NCI-H1105 treated with DMSO at 0.1 percent for 48 hours (cell line): ENCODE measurements at places on chromosomes 1 and 21.

DNA sequence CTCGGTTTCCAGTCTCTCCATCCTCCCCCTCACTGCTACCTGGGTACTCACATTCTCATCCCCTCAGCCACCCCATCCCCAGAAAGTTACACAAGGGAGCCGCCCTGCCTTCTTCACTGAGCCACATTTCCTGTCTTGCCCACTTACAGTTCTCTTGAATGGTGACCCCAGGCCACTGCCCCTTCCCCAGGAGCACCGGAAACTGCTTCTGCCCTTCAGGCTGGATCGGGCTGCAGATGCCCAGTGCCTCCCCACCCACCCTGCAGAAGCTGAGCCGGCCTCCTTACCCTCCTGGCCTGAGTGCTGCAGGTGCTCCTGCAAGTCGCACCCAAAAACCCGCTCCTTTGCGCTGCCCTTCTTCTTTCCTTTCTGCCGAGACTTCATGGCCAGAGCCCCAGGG is 450 bp downstream of the ARHGAP30 start:
- no peak for DNase-seq

DNA sequence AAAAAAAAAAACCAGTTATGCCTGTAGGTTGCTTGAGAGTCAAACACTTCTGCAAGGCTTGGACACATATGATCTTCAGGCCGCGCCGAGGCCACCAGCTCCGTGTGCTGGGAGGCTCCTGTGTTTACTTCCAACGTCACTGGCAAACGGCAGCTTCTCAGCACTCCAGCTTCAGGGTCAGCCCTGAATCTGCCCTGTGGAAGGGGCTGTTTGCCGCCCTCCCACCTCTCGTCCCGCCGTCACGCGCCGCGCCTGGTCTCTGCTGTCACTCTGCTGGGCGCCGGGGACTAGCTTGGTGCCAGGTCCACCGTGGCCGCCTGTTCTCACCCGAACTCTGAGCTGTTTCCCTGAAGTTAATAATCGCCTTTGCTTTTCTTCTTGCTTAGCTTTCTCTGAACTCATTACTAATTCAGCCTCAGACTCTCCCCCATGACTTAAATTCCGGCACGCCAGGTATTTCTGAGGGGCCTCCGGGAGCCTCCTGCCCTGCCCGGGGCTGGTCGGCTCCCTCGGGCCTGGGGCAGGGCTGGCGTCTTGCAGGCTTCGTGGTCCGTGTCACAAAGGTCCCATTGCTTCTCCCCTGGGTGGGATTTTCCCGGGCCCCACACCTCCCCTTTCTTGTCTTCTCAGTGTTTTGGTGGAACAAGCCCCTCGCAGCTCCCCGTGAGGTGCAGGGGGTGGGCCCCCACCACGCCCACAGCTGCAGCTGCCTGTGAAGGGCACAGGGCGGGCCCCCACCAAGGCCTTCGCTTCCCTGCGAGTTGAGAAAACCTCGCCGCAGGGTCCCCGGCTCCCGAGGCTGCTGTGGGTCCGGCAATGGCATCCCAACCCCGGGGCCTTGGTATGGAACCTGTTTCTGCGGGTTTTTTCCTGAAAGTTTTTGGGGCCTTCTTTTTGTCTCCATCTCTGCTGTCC is 14.6 kb upstream of the C1orf159 start:
- DNase-seq = no peak

DNA sequence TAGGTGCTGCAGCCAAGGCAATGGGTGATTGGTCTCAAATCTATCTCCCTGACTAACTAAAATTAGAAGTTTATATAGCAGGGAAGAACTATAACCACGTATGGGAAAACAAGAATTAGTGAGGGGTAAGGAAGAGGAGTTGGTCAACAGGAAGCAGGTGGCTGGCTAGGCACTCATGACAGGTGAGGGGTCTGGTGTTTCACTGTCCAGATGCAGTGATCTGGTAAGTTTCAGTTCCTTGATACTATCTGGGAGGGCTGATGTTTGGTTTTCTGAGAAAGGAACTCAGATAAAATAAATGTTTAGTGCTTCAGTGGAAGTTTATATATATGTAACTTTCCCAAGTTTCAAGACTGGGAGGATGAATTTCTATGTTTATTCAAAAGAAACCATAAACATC is 11.6 kb upstream of the POU2F1 start:
- no peak for DNase-seq

GRCh38 chr1:17819129-17819802 is 64.1 kb downstream of the ACTL8 start:
- DNase-seq = peak; percentile 31

GRCh38 chr1:225710804-225711203 is 57.9 kb upstream of the ENAH start:
- no peak for DNase-seq

GRCh38 chr1:204528241-204528640 is 12.0 kb downstream of the MDM4 start:
- DNase-seq = no peak

DNA sequence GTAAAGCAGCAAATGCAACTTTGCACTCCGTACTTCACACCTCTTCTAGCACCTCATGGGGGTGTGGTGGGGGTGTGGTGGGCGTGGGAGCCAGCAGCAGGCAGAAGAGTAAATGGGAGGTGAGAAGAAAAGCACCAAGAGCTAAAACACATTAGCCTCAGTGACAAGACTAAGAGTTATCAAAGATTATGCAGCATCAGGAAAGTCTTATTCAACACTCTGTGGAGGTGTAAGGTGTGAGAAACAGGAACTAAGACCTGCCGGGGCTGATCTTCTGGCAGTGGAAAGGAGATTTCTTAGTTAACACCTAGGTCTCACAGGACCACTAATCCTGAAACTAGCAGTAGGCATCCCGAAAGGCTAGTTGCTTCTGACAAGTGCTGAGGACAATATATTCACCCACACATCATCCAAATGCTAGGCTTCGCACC is 9.9 kb downstream of the TGFBR3 start:
- no peak for DNase-seq

- peak; percentile 90 for DNase-seq
Measured at GRCh38 chr1:74690909-74691308, 17.3 kb upstream of the ERICH3 start.

DNA sequence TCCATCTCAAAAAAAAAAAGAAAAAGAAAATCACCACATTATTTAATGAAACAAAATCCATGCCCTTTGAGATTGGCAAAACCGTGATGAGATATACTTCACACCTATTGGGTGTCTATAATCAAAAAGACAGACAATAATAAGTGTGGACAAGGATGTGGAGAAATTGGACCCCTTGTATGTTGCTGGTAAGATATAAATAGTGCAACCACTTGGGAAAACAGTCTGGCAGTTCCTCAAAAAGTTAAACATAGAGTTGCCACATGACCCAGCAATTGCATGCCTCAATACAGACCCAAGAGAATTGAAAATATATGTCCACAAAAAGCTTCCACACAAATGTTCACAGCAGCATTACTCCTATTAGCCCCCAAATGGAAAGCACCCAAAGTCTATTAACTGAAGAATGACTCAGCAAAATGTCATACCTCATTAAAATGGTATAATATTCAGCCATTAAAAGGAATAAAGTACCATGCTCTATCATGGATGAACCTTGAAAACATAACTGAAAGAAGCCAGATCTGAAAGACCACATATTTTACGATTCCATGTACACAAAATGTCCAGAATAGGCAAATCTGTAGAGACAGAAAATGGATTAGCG is 24.3 kb downstream of the LMOD1 start:
- no peak for DNase-seq

DNA sequence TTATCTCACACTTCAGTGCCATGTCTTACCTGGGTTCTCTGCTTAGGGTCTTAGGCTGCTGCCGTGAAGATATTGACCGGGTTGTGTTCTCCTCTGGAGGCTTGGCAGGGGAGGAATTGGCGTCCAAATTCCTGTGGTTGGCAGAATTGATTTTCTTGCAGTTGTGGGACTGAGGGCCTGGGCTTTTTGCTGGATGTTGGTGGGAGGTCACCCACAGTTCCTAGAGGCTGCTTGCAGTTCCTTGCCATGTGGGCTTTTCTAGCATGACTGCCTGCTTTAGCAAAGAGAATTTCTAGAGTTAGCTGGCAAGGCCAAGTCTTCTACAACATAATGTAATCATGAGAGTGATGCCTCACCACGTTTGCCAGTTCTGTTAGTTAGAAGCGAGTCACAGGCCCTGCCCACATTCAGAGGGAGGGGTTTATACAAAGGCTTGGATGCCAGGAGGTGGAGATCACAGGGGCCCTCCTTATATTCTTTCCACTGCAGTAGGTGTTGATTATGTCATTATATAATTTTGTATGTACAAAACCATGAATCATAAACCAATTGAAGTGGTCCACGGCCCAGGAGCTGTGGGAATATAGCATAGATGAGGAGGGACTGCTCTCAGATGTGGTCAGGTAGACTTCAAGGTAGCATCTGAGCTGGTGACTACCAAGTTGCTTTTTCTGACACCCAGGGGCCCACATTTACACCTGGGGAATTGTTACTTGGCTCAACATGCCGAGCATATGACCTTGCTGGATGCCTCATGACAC is 6.6 kb downstream of the UBL4B start:
- DNase-seq = no peak

GRCh38 chr1:150973258-150973835 is 1.3 kb downstream of the CERS2 start:
- DNase-seq = no peak

- DNase-seq = no peak
Measured at GRCh38 chr1:31919591-31919990, 18.6 kb downstream of the PTP4A2 start.

DNA sequence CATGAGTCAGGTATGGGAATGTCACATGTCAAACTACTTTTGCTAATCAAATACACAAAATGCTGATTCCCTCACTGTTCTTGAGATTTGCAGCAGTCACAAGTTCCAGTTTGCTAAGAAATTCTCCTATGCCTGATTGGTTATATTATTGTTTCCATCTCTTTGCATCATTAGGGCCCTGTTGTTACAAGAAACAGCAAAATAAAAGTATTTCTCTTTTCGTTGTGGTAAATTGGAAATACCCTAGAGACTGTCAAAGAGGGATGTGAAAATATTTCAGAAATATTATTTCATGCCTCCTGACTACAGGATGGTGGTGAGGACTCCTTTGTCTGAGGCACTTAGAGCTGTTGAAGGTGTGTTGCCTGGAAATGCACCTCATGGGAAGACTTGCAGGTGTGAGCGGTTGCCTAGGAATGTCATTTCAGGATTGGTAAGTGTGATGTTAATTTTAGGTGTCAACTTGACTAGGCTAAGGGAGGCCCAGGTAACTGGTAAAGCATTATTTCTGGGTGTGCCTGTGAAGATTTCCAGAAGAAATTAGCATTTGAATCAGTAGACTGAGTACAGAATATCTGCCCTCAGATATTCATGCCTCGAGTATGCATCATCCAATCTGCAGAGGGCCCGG is 117.4 kb downstream of the ROR1 start:
- DNase-seq = no peak

- no peak for DNase-seq
Measured at GRCh38 chr1:94579876-94580294, 38.3 kb upstream of the F3 start.

- DNase-seq = peak; percentile 44
Measured at GRCh38 chr1:218339267-218339831, 5.8 kb upstream of the TGFB2 start.

DNA sequence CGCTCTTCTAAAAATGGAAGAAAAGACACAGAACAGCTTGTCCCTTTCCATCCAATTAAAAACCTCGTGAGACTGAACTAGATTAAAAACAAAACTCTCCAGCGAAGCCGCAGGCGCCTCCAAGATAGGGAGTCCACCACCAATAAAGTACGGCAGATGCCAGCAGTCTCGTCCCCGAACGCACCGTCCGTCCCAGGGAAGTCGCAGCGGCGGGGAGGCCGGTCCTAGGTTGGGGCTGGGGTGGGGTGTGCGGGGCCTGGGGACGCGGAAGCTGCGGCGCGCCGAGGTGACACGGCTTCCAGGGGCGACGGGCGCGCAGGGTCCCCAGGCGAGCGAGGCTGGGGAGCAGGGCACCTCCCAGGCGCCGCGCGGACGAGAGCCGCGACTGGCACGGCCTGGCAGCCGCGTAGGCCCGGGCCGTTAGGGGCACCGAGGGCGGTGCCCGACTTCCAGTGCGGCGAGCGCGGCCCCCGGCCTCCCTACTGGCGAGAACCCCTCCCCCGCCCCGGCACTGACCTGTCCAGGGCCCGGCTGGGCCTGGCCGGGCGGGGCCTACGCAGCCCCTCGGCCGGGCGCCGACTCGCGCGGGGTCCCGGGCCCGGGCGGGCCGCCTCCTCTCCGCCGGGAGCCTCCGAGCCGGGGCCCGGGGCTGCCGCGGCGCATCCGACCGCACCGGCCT is 28.3 kb upstream of the A3GALT2 start:
- DNase-seq = no peak

- DNase-seq = no peak
Measured at GRCh38 chr1:246459221-246459620, 47.9 kb downstream of the SMYD3 start.

DNA sequence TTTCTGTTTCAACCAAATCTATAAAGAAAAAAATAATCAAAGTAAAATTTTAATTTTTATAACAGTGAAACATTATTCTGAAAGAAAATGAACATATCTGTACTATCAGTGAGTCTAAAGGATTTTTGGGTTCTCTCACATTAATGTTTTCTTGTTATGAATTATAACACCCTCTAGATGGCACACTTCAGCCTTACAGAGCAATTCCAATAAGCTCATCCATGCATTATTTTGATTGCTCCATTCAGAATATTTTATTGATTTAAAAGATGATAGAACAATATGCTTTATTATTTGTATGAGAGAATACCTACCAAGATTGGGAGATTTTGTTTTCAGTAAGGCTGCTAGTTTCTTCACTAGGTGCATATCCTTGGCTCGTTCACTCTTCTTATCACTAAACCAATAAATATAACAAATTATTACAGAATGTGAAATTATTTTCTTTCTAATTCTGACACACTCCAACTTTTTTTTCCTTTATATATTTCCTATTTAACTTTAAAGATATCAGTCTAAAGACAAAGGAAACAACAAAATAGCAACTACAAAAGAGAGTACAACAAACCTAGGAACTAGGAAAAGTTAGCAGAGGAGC is 82.4 kb downstream of the RAB3GAP2 start:
- DNase-seq = peak; percentile 59

GRCh38 chr1:67564193-67564592 is 120.8 kb upstream of the GADD45A start:
- no peak for DNase-seq

DNA sequence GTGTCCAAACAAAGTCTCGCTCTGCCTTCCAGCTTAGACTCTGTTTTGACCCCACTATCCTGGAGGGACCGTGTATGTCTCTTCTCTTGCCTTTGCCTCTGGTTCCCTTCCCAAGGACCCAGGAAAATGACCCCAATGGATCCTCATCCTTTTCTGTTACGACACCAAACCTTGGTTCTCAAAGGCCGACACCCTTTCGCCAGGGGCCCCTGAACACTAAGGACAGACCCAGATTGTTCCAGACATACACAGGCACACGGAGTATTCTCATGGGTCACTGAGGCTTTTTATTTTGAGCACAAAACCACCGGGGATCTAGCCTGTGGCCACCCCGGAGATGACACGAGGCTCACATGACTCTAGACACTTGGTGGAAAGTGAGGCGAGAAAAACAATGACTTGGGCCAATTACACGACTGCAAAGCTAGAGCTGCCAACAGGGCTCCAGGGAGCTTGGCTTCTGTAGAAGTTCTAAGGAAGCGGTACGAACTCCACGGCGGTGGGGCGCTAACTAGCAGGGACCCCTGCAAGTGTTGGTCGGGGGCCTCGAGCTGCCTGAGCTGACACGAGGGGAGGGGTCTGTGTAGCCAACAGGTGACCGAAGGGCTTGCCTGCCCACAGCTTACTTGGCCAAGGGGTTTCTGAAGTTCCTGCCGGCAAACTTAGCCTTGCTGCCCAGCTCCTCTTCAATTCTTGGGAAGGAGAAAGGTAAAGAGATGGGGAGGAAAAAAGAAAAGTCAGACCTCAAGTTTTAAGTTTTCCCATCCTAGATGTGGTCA is 17.6 kb downstream of the ENO1 start:
- no peak for DNase-seq

- DNase-seq = no peak
Measured at GRCh38 chr1:8363767-8364301, 45.9 kb downstream of the SLC45A1 start.
